ENCODE measurements at places on chromosomes 16 and 17.

- no peak for DNase-seq
These were observed 101.4 kb downstream of the RMI2 start for GRCh38 chr16:11446566-11447119.

- peak; percentile 55 for DNase-seq
These were observed 25.8 kb downstream of the LITAF start for GRCh38 chr16:11560701-11561453.

- DNase-seq: no peak
These were observed 106.9 kb downstream of the SYCE1L start for GRCh38 chr16:77306075-77306474.

DNA sequence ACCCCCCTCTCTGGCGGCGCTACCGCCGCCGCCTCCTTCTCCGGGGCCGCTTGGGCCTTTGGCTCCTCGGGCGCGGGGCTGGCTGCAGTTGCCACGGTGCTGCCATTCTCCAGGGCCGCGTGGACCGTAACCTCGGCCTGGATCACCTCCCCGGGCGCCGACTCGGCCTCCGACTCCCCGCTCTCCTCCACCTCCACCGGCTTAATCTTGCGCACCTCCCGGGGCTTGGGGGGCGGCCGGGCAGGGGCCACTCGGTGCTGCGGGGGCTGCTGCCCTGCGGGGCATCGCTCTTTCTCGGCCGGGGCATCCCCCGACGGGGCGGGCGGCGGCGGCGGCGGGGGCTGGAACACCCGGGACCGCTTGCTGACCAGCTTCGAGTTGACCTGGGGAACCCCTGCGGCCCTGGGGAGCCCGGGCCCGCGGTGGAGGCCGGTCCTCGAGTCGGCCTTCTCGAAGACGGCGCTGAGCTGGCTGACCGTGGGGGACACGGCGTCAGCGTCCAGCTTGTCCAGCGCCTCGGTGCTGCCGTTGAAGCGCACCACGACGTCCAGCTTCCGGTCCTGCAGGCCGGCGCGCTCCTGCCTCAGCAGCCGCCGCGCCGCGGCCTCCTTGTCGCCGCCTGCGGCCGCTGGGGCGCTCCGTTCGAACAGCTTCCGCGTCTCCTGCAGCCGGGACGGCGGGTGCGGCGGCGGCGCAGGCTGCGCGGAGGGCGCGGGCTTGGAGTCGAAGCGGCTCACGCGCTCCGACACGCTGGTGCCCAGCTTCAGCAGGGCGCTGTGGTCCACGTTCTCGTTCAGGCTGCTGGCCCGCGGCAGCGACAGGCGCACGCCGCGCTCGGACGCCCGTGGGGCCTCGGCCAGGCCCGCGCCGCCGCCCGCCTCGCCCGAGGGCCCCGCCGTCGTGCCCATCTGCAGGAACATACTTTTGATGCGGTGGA is 792 bp downstream of the PPP1R9B start:
- DNase-seq: peak; percentile 52

DNA sequence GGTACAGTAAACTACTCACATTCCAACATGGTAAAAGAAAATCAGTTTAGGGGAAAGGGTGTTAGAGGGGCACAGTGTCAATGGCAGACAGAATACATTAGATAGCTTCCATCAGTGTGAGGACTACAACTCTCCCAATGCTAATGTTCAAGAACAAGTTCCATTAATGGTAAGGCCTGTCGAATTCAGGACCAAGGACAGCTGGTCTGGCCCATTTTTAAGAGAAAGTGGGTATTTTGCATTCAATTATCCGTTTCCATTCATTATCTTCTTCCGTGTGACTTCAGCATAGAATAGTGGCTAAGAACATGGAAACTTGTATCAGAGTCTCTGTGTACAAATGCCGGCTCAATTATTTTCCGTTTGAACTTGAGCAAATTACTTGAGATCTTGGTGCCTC is 98.4 kb downstream of the XYLT1 start:
- no peak for DNase-seq

DNA sequence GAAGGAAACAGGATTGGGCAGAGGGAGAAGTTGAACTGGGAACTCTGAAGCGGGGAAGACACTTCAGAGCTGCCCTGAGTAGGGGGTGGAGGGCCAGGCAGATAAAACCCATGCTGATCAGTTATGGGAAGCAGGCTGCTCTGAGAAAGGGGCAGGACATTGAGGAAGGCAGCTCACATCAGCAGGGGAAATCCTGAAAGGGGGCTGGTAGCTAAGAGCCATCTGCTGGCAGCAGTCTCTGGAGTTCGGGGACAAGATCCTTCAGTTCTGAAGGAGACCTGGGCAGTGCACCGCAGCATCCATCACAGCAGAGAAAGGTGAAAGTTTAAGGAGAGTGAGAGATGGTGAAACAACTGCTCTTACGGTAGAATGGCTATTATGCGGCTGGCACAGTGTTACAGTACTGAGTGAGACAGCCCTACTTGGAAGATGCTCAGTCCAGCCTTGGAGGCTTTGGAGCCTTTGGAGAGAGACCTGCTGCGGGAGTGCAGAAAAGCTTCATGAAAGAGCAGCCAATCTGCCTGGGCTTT is 5.4 kb upstream of the KIF18B start:
- no peak for DNase-seq

GRCh38 chr17:29273924-29274323 is 20.0 kb downstream of the NUFIP2 start:
- DNase-seq: no peak

GRCh38 chr16:8908810-8909468 is 26.8 kb downstream of the LITAFD start:
- DNase-seq: no peak
